Stimulated activated CD4-positive, alpha-beta T cell treated with anti-CD3 and anti-CD28 coated beads, Interleukin-4, amount 100 ng/mL, for 4 hours (primary cell): ENCODE measurements at places on chromosomes 4 and X.

DNA sequence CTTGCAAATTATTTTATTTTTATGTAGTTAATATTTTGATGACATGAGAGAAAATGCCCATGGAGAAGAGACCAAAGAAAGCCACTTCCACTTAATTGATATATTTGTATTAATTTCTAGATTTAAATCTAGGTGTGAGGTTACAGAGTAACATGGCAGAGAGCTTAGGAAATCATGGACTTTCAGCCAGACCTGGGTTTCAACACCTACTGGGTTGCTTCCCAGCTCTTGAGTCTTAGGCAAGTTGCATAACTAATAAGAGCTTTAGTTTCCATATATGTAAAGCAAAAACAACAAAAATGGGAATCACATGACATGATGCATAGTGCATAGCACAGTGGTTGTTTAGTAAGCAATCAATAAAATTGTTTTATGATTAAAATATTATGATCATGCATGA is 413.3 kb downstream of the CCSER1 start:
- DNase-seq = no peak

GRCh38 chr4:54571293-54572151 is 86.2 kb upstream of the KIT start:
- no peak for DNase-seq

GRCh38 chr4:176034499-176034898 is 31.1 kb upstream of the WDR17 start:
- DNase-seq = no peak

- no peak for DNase-seq
Observed at GRCh38 chr4:133150486-133151340, 1.6 kb downstream of the PCDH10 start.

- no peak for DNase-seq
Observed at GRCh38 chr4:8326206-8326605, 56.7 kb downstream of the HTRA3 start.
